HAP-1 (cell line): ENCODE measurements at places on chromosomes 7 and 10.
A peak's percentile ranks its signal among the peaks of the same experiment; 100 is the strongest.

GRCh38 chr7:41869596-41869995 lies 166.7 kb upstream of the INHBA start:
- no peak for DNase-seq

- no peak for DNase-seq
Measured at GRCh38 chr7:33539659-33540400, 365.5 kb upstream of the BMPER start.

- DNase-seq, result peak; percentile 39
Measured at GRCh38 chr10:72170263-72170662, 45.5 kb upstream of the ANAPC16 start.

- DNase-seq, result no peak
Measured at GRCh38 chr7:50610521-50611277, 45.5 kb upstream of the DDC start.

GRCh38 chr10:9858816-9859215 lies 1158.9 kb upstream of the CELF2 start:
- DNase-seq, result no peak

GRCh38 chr7:2411815-2412586 lies 8.6 kb downstream of the CHST12 start:
- no peak for DNase-seq

DNA sequence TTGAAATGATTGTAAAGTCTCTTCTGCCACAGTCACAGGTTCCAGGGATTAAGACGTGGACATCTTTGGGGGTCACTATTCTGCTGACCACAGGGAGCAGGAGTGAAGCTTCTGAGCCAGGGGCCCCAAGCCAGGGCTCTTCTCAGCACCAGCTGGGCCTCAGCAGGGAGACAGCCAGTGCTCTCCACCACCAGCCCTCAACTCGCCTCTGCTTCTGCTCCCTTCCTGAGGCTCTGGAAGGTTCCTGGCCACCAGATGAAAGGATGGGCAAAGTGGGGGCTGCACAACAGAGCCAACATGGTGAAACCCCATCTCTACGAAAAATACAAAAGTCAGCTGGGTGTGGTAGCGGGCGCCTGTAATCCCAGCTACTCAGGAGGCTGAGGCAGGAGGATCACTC lies 11.2 kb upstream of the CRYGN start:
- DNase-seq, result no peak

DNA sequence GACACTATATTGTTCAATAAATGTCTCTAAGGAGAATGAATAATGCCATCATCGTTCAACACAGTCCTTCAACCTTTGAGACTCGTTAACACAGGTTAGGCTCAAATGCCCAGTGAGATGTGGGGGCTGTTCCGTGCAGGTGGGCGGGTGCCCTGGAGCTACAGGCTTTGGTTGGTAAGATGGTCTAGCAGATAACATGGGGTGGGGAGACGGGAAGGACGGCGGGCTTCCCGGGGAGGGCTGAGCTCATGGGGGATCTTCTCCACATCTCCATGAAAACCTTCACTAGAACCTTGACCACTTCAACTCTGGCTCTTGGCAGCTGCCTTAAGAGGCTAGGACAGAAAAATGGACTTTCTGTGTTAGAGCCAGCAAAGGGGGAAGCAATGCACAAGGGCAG lies 134.1 kb upstream of the TCERG1L start:
- no peak for DNase-seq

DNA sequence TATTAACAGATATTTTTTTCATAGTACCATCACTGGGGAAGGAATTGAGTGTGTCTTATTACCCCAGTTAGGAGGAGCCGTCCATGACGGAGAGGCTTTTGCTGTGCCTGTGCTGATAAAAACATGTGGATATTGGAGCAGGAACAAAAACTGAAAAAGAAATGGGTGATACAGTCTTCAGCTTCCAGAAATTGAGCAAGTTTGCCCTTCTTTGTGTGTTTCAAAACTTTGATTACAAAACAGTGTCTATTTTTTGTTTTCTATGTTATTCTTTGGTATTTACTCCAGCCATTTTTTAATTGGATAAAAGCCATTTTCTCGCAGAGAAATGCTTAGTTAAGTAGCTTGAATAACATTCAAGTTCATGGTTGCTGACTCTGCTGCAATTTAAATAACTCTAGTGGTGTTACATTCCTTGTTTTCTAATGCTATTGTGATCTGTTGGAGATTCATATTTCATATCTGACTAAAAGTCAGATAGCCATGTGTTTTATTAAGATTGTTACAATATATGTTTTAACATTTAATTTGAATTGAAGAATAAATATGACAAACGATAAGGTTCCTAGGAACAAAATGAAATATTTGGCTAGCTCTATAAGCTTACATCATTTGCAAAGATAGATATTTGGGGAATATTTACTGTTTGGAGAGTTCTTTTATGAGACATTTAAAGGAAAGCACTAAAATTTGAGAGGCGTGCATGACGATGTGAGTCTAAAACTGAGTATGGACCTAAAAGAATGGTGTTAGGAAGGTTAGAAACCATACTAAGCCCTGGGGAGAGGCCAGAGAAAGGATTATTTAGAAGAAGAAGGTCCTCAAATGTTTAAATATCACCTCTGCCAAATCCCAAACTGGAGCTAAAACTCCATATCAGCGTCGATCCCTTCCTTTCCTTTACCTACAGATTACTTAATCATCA lies 747.3 kb upstream of the CELF2 start:
- DNase-seq, result no peak

DNA sequence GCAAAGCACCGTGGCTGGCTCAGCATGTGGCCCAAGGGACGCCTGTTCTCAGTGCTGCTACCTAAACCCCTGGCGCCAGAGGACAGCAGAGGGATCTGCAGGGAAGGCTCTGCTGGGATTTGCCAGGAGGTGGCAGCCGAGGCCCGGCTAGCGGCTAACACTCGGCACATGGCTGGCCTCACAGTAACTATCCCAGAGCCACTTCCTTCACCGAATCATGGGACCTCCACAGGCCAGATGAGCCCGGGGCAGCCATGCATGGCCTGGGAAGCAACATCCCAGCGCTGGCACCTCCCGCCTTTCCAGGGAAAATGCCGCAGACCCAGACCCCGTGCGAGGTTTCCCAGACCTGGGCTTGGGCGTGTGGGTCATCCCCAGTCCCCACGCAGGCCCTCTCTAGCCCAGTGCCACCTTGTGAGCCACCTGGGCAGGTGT lies 36.4 kb downstream of the DPYSL4 start:
- peak; percentile 82 for DNase-seq

GRCh38 chr7:28410628-28411531 lies 1.4 kb upstream of the CREB5 start:
- peak; percentile 26 for DNase-seq

DNA sequence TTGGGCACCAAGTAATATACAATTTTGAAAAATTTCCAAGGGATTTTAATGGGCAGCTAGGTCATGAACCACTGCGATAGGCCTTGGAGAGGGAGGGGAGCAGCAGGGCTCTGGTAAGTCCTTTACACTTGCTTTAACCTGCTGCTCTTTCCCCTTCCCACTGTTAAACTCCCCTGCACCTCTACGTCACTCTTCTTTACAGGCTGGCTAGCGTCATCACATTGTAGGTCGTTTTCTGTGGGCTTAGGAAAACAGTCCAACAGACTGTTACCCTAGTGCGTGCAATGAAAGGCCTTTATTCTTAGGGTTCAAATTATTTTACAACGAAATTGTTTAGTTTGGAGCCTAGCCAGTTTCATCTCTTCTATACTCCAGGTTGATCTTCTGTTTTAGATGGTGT lies 235.7 kb downstream of the AUTS2 start:
- no peak for DNase-seq

GRCh38 chr7:137753948-137754851 lies 92.6 kb downstream of the DGKI start:
- no peak for DNase-seq

- DNase-seq, result peak; percentile 66
Measured at GRCh38 chr10:72334196-72334824, 20.4 kb downstream of the DNAJB12 start.
